ENCODE measurements at places on chromosomes 16 and 17.

- DNase-seq, result no peak
Measured at GRCh38 chr17:74812109-74813009, 36.2 kb upstream of the NAT9 start.

DNA sequence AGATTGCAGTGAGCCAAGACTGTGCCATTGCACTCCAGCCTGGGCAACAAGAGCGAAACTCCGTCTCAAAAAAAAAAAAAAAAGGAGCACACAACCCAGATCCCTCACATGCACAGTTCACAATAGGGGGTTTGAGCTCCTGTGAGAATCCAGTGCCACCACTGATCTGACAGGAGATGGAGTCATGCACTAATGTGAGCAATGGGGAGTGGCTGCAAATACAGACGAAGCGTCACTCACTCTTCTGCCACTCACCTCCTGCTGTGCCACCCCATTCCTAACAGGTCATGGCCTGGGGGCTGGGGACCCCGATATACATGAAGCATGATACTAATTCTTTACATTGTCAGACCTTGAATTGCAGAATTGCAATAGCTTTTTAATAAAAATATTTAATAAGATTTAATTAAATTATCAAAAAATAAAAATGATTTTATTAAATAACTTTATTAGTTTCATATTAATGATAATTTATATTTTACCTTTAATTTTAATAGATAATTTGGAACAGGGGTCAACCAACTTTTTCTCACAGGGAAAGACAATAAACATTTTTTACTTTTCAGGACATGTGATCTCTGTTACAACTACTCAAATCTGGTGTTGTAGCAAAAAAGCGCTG, 171.4 kb downstream of the COPRS start:
- DNase-seq, result no peak

GRCh38 chr17:58121925-58122324, 26.3 kb upstream of the OR4D1 start:
- peak; percentile 15 for DNase-seq

GRCh38 chr17:50347117-50347893, 1.4 kb downstream of the XYLT2 start:
- DNase-seq, result peak; percentile 23

DNA sequence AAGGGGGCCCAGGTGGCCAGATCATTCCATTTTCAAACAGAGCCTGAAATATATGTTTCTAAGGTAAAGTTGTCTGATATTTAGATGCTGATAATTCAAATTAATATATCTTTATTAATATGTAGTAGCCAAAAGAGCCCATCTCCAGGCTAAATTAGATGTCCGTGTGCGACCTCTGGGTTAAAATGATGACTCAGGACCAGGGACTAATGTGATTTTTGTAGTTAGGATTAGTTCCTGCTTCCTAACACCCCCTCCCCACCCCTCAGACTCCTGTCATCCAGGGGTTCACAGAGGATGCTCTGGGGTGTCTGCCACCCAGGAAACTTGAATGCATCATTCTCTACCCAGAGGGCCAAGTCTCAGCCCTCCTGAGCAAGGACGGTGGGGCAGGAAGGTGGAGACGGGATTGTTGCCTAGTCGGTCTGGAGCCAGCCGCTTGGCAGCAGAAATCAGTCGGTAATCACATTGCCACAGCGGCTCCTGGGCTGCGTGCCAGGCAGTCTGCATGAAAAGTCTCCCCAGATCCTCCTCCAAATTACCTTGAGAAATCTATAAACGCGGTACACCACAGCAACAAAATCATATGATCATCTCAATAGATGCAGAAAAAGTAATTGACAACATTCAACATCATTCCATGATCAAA, 29.8 kb downstream of the CNGB1 start:
- DNase-seq, result no peak

DNA sequence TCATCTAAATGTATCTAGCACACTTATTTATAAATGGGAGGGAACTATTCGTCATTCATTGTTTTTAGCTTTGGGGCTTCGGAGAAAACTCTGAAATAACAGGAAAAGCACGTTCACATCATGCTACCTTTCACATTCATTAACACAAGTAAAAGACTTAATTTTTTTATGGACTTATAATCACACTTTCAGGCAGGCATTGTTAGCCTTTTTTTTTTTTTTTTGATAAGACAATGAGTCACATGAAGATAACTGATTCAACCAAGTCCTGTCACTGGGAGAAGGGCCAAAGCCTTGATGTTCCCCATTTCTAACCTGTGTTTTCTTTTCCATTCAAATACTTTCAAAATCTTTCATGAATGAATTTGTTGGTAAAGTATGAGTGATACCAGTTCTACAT, 631.3 kb upstream of the CA10 start:
- DNase-seq, result no peak

GRCh38 chr17:55116440-55116914, 147.9 kb downstream of the STXBP4 start:
- no peak for DNase-seq

- peak; percentile 91 for DNase-seq
Measured at GRCh38 chr17:38579934-38580333, 25.8 kb downstream of the SRCIN1 start.
